ENCODE measurements at places on chromosomes 12 and 14.

DNA sequence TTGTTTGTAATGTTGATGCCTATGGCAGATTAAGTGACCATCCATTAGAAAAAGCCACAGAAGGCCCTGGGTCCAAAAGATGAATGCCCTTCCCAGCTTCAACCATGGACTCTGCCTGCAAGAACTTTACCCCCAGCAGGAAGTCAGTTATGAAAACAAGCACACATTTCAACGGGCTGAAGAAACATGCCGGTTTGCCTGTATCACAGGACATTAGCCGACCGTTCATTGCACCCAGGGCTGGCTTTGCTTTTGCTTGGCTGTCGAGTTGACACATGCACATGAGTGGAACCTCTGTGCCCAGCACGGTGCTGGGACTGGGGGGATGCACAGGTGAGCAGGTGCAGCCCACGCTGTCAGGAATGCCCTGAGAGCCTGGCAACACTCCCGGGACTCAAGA, 1087.0 kb downstream of the BCL11B start:
- DNase-seq = no peak

DNA sequence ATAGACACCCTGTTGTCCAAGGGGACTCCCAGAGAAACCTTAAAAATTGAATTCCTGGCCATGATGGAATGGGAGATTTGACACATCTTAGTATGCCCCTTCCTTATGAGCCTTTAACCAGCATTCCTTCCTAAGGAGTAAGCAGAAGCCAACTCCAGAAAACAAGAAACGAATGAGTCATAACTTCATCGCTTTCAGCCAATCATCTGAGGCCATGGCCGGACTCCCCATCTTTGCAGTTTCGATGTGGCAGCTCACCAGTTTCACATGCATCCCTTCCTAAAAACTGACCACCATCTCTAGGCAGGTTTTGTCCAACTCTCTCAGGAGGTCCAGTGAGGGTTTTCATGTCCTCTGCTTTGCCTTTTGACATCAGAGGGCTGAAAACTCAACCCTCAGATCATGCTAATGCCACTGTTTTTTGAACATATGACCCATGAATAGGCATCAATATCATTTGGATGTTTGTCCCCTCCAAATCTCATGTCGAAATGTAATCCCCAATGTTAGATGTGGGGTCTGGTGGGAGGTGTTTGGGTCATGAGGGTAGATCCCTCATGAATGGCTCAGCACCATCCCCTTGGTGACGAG, 19.9 kb downstream of the DAAM1 start:
- DNase-seq = no peak

DNA sequence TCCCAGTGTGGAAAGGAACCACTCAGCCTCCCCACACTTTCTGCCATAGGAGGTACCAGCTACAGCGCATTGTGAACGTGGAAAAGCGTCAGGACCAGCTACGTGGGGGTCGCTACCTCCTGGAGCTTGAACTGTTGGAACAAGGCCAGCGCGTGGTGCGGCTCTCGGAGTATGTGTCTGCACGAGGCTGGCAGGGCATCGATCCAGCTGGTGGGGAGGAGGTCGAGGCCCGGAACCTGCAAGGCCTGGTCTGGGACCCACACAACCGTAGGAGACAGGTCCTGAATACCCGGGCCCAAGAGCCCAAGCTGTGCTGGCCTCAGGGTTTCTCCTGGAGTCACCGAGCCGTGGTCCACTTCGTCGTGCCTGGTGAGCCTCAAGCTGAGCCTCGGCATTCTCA, 96.8 kb downstream of the B4GALNT3 start:
- no peak for DNase-seq

GRCh38 chr12:57519796-57520052, 590 bp downstream of the DDIT3 start:
- no peak for DNase-seq

DNA sequence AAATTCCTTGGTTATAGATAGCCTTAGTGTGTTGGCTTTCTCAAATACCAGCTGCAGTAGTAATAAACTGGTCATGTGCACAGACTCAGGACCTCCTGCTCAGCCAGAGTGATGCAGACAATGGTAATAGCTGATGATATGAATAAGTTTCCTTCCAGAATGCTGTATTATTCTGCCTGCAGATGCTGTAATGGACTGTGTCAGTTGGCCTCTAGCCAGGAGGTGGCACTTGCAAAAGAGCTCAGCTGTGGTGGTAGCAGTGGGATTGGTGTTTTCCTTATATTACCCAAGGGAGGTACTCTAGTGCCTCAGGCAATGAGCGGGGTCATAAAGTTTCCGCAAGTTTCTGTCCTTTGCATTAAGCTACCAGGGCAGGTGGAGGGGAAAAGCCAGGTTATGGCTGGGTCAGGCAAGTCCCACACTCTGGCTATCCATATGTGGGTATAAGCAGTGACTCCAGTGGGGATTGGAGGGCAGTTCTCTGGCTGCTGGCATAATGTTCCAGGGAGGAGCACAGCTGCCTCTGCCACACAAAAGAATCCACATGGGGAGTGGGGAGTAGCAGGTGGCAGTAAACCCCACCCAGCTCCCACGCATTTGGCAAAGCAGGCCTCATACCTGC, 14.0 kb upstream of the MUCL1 start:
- DNase-seq = no peak

DNA sequence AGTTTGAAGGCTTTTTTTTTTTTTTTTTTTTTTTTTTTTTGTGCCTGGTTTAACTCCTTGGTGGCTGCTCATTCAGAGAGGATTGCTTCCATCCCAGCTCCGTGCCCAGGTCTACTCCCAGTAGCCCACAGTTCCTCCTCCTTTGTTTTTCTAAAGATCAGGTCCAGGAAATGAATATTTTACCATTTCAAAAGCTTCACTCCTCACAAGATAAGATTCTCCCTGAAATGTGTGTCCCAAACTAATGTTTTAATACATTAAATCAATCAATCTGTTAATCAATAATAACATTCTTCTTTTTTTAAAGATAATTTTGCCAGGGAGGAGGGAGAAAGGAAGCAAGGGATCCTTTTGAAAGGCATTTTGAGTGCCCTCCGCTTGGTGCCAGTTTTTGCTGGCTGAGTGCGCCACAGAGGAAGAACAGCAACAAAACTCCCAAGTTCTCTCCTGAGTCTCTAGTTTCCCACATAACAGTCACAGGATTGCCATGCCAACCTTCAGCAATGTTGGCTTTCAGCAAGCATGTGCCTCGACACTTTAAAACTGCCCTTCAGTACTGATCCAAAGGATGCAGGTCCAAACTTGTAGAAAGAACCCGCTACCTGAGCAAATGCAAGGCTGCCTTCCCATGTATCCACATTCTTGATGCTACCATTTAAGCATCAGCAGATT, 99.2 kb downstream of the RMST start:
- DNase-seq = no peak

DNA sequence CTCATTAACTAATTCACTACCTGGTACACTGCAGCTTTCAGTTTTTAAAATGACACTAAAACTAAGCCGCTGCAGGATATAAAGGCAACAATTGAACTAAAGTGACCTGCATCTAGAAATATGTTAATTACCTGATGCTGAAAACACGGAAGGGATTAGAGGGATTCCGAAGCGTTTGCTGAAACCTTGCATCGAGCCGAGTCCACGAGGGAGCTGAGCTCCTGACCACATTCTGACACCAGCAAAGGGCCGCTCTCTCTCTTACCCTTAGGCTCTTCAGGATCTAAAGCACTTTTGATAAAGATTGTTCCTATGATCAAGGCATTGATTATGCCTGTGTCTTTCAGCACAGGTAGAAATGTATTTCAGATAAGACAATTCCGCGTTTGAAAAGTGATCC, 59.5 kb upstream of the CDKN3 start:
- DNase-seq = no peak

GRCh38 chr12:31897781-31898503, 61.3 kb upstream of the RESF1 start:
- no peak for DNase-seq

DNA sequence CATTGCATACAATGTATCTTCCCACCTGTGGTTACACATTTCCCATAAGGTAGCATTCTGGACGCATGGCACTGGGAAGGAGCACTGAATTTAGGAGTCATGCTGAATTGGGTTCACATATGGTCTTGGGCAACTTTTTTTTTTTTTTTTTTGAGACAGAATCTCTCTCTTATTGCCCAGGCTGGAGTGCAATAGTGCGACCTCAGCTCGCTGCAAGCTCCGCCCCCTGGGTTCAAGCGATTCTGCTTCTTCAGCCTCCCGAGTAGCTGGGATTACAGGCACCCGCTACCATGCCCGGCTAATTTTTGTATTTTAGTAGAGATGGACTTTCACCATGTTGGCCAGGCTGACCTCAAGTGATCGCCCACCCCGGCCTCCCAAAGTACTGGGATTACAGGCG, 13.3 kb downstream of the DIP2B start:
- DNase-seq = no peak

- no peak for DNase-seq
Observed at GRCh38 chr12:19938031-19938430, 430.3 kb upstream of the PDE3A start.

DNA sequence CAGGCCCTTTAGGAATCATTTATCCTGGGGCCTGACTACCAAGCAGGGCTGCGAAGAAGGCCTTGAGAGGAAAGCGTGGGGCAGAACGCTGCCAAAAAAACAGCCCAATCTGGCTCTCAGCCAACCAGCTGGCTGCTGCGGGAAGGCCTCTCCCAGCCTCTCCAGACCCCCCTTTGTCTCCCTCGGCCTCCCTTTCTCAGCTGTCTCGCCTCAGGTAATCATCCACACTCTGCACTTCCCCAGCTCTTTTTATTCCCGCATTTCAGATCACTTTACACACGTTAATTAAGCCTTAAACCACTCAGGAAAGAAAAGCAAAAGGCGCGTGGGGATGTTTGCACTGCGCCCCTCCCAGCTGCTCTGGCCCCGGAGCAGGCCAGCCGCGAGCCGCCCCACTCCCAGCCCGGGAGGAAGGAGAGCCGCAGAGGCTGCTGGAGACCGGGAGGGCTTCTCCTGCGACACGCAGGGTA, 208.2 kb upstream of the FOXN3 start:
- DNase-seq = no peak

GRCh38 chr14:91058042-91058581, 2.3 kb downstream of the RPS6KA5 start:
- no peak for DNase-seq

GRCh38 chr14:104804481-104805325, 3.8 kb downstream of the ZBTB42 start:
- DNase-seq = no peak

DNA sequence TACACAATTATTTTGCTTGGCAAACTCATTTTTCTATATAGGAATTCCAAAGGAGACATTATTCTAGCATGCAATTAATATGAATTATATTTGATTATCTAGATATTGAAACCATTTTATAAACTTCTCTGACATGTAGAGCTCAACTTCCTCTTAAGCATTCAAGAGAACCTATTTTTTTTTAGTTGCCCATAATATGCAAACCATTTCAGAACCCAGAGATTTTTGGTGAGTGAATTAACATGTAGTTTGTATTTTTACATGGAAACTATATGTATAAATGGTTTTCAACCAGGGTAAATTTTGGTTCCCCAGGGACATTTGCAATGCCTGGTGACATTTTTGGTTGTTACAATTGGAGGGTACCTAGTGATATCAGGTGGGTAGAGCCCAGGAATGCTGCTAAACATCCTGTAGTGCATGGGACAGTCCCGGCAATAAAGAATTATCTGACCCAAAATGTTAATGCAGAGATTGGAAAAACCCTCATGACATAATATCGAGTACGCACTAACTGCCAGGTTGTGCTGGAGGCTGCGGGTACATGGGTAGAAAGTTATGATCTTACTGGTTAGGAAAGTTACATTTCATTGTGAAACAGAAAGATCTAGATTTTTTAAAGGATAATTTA, 338.9 kb upstream of the GARIN2 start:
- DNase-seq = no peak

GRCh38 chr14:71346685-71347084, 439.4 kb downstream of the PCNX1 start:
- no peak for DNase-seq

DNA sequence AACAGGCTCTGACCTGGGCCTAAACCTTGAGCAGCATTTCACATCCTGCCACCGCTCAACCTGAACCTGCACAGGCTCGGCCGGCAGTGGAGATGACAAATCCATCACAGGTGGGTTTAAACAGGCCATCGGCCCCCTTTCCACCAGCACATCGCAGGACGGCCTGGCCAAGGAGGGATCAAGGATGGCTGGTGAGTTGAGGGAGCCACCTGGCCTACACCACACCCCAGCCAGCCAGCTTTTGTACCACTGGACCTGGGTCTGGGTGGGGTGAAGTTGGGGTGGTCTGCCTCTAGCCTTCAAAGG, 14.2 kb downstream of the MMAB start:
- DNase-seq = no peak

- DNase-seq = no peak
Observed at GRCh38 chr12:102120886-102121285, 903 bp downstream of the PARPBP start.

GRCh38 chr12:7610006-7610405, 55.7 kb downstream of the APOBEC1 start:
- DNase-seq = no peak

GRCh38 chr12:121795034-121795968, 1.8 kb upstream of the RHOF start:
- peak; percentile 78 for DNase-seq

DNA sequence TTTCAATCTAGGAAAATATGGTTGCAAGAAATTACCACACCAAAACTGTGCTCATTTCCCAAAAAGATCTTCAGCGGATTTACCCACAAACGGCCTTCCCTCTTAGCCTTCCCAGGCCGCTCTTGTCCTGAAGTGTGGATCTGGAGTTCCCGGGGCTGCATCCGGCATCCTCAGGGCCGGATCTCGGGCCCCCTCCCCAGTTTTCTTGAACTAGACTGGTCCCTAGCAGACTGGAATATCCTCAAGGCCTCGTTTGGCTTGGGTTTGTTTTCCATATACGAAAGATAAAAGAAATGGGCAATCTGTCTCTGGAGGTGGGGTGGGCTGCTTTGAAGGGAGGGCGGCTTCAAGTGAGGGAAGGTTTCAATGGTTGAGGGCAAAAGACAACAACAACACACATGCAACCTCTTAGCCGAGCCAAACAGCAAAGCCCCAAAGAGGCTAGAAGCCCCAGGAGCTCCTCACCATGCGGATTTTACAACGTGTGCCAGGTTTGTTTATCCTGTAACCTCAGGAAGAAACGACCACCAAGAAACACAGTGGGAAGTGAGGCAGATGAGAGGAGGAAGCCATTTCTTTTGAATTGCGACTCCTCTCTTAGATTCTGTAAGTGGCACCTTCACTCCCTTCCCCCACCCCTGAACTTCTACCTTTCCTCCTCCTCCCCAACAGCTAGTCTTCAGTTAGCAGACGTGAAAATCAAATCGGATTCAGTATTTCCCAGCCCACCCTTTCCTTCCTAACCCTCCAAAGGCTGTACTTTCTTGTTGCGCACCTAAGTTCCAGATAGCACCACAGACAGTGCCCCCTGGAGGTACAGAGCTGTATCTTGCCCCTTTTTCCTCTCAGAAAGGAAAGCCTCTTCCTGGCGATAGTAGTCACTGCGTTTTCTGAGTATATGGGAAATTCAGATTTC, 2.6 kb downstream of the MYF6 start:
- no peak for DNase-seq

- no peak for DNase-seq
Observed at GRCh38 chr14:92531106-92531873, 17.7 kb downstream of the RIN3 start.

GRCh38 chr12:122097584-122097926, 19.0 kb downstream of the MLXIP start:
- DNase-seq = no peak
